NCI-H345 (cell line): ENCODE measurements at places on chromosomes 5 and 9.

DNA sequence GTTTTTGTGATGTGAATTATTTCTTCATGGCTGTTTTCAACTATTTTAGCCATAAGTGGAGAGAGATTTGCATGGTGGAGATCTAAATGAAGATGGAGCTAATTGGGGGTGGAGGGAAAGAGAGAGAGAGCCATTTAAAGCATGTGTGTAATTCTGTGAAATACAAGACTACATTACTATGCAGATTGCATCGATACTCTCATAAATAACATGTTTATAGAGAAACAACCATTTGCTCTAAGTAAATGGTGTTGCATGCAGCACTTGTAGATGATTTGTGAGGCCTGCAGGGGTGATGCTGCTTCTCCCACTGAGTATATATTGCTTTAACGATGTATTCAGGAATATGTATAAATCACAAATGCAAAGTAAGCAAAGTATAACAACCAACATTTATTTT lies 270.2 kb upstream of the RIOK2 start:
- no peak for DNase-seq

GRCh38 chr9:135728436-135729110 lies 26.6 kb downstream of the KCNT1 start:
- no peak for DNase-seq

- DNase-seq, result peak; percentile 76
These were observed at the start of gene CAMK4 for GRCh38 chr5:111223787-111224560. Gene CAMK4, plus strand, starts transcription at chr5:111224384. Its CDS starts 100 bp downstream, at chr5:111224484.

DNA sequence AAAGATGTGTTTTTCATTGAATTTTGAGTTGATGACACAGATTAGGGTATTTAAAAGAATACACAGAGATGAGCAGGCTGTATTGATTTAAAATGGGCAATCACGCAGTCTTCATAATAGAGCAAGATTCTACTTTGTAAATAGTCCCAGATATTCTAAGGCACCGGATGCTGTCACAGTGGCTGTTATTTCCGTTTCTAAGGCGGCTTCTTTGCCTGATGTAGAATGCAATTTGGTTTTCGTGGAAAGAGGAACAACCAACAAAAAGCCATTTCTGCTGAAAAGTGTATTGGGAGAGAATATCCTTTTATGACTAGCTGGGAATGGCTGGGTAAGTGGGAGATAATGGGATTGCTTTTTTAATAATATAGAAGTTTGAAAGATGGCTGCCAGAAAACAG lies 17.5 kb downstream of the PRKACG start:
- DNase-seq, result no peak

GRCh38 chr9:15079989-15080388 lies 169.8 kb upstream of the FREM1 start:
- DNase-seq, result no peak

DNA sequence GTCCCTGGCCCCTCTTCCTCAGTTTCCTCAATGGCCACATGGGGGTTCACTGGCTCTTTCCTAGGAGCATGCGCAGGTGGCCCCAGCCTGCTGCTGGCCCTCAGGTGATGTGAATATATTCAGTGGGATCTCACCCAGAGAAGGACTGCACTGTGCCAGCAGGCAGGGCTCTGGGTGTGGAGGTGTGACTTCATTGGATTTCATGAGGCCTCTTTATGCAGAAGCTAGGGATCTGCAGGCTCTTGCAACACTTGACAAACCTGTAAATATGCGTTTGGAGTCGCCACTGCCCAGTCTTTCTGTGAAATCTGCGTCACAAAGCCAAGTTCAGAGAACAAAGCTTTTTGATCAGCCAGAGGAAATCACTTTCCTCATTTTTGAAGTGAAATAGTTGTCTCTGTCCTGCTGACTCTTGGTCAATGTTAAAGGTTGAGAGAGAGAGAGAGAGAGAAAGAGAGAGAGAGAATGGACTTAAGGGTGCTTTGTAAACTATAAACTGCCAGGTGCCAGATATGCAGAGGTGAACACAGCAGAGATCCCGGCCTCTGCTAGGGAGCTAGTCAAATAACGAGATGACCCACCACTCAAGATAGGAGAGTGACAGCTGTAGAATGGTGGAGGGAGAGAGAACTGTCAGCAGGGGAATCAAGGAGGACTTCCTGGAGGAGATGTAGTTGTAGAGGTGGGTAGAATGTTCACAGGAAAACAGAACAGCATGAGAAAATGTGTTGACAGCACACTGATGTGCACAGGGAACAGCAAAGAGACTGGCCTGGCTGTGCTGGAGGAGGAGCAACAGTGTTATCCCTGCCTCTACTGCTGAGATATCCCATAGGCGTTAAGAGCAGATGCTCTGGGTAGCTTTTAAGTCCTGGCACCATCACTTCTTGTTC lies 167.0 kb upstream of the ZNF618 start:
- DNase-seq, result no peak

GRCh38 chr5:153718713-153719112 lies 228.2 kb downstream of the GRIA1 start:
- DNase-seq, result no peak

DNA sequence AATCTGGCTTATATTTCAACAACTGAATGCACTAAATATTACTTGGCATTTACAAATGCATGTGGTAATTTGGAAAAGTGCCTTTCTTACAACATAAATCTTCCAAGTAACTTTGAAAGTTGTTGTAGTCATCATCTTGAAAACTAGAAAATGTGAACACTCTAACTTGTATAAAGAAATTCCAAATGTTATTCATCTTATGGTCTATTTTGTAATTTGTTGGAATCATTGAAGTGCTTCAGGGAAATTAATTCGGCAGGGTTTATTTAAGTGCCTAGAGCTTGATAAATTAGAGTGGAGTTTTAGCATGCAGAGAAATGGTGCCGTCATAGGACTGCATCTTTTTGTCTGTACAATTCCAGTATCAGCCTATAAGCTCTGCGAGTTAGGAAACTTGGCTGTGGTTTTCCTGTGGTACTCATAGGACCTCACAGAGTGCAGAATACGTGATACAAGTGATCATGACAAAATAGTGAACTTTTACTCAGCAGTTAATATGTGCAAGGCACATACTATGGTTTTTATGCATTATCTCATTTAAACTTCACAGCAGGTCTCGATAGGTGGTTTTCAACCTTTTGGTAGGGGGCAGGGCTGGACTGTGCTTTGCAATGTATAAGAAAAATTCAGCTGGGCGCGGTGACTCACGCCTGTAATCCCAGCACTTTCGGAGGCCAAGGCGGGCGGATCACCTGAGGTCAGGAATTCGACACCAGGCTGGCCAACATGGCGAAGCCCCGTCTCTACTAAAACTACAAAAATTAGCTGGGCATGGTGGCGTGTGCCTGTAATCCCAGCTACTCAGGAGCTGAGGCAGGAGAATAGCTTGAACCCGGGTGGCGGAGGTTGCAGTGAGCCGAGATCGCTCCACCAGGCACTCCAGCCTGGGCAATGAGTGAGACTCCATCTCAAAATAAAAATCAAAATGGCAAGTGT lies 79.6 kb downstream of the RAI14 start:
- DNase-seq, result no peak

GRCh38 chr5:5407924-5408323 lies 14.6 kb upstream of the ICE1 start:
- DNase-seq, result no peak

GRCh38 chr5:141841378-141842180 lies 36.6 kb downstream of the PCDH1 start:
- no peak for DNase-seq

DNA sequence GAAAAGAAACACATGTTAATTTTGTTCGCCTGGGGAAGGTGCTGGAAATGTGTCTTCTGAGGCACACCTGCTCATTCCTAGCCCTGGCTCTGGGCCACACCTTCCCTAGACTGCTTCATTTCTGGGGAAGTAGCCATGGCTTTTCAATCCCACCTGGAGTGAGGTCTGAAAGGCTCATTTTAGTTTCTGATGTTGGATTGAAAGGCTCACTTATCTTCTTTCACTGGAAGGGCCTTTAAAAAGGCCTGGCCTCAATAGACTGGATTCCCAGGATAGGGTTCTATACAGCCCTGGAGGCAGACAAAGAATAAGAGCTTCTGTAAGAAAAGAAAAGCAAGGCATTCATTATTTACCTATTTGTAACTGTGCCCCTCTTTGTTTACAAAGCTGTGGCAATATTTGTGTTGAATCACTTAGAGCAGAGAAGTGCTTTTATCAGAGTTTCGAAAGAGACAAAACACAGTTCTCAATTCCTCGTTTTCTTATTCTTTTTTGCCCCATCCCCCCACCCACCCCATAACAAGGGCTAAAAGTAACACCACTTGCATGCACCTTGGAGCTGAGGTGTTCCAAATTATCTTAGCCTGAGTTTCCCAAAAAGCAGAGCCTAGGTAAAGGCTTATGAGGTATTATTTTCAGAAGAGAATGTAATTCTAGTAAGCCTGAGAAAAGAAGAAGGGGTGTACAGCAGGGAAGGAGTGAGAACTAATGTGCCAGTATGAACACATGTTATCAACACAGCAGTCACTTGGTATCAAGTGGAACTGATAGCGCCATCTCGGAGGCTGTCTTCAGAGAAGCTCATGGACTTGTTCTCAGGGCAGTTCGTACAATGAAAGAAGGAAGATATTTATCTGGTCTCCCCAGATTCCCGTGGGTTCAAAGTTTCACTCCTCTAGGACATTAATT lies 413.1 kb downstream of the KCTD16 start:
- peak; percentile 96 for DNase-seq

DNA sequence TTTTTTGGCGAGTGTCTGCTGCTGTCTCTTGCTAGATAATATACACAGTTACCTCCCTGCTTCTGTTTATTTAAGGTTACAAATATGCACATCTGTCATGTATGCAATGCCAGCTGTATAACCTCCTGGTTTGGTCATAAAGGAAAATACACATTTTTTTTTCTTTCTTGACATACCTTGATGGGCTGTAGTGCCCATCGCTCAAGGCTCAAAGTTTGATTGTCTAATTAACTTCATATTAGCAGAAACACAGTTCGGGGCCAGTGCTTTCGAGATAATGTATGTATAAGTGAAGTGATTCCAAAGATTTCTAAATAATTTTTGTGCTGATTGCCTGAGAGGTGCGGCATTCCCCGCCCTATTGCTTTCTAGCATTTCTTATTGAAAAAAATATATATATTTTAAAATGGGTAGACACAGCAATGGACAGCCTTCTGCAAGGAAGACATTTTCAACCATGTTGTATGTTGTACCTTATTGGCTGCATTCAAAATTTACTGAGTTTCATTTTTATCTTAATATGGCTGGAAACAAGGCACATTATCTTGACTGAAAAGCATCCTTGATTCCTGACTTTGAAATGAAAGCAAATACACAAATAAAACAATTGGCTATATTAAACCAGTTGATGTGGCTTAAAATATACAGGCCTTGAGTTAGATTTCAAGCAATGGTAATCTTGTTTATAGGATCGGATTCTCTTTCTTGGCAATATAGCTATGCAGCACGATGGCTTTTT lies 206.2 kb downstream of the MEF2C start:
- no peak for DNase-seq

DNA sequence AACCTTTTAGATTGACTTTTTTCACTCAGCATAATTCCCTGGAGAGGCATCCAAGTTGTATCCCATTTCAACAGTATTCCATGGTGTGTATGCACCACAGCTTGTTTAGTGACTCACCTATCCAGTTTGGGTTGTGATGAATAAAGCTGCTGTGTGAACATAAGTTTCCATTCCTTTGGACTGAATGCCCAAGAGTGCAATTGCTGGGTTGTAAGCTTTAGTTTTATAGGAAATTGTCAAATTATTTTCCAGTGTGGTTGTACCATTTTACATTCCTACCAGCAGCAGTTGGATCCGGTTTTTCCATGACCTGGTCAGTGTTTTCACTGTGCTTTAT lies 60.9 kb upstream of the TMED7 start:
- no peak for DNase-seq

DNA sequence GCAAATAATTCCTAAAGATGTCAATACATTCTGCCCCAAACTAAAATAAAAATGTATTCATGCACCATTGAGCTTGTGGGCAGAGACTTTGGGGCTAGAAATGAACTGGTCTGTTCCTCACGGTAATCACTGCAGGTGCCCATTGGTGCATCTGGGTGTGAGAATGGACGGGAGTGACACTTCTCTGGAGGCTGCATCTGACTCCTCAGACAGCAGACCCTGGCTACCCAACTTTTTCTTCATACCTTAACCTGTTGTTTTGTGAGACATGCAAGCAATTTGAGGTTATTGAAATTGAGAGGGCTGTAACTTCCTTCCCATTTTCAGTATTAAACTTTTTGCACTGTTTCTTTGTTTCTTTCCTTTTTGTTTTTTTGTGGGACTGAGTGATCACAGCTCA lies 333.4 kb downstream of the ICE1 start:
- no peak for DNase-seq

GRCh38 chr9:130445268-130445983 lies 665 bp downstream of the ASS1 start:
- DNase-seq, result peak; percentile 36

DNA sequence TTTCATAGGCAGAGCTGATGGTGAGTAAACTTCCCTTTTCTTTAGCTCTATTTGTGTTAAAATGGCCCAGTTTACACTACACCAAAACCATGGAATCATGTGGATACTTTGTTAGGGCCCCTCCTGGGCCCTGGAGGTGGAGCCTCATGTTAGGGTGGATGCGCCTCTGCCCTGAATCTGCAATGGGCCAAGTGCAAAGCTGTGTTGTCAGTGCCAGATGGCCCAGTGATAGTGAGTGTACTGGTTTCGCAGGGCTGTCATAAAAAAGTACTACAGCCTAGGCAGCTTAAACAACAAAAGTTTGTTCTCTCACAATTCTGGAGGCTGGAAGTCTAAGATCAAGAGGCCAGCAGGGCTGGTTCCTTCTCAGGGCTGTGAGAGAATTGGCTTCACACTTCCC lies 64.8 kb downstream of the HSPA4 start:
- DNase-seq, result no peak

DNA sequence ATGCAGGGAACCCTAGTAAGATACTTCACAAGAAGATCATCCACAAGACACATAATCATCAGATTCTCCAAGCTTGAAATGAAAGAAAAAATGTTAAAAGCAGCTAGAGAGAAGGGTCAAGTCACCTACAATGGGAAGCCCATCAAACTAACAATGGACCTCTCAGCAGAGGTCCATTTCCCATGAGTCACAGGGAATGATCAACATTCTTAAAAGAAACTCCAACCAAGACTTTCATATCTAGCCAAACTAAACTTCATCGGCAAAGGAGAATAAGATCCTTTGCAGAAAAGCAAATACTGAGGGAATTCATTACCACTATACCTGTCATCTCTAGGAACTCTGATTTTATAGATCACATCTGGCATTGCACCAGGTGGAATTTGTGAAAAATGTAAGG lies 52.9 kb upstream of the SPATA31E1 start:
- no peak for DNase-seq

- no peak for DNase-seq
These were observed 581.0 kb upstream of the RORB start for GRCh38 chr9:73916016-73916673.

- DNase-seq, result no peak
These were observed 331.5 kb downstream of the SLIT3 start for GRCh38 chr5:168969326-168969886.

- DNase-seq, result no peak
These were observed 646.1 kb upstream of the SEMA6A start for GRCh38 chr5:117220730-117221129.

GRCh38 chr5:156402387-156402921 lies 75.5 kb downstream of the SGCD start:
- DNase-seq, result no peak
